Stimulated activated CD4-positive, alpha-beta T cell treated with anti-CD3 and anti-CD28 coated beads, Interleukin-15, amount 100 ng/mL, for 1 hour (primary cell): ENCODE measurements at places on chromosomes 6 and 20.

DNA sequence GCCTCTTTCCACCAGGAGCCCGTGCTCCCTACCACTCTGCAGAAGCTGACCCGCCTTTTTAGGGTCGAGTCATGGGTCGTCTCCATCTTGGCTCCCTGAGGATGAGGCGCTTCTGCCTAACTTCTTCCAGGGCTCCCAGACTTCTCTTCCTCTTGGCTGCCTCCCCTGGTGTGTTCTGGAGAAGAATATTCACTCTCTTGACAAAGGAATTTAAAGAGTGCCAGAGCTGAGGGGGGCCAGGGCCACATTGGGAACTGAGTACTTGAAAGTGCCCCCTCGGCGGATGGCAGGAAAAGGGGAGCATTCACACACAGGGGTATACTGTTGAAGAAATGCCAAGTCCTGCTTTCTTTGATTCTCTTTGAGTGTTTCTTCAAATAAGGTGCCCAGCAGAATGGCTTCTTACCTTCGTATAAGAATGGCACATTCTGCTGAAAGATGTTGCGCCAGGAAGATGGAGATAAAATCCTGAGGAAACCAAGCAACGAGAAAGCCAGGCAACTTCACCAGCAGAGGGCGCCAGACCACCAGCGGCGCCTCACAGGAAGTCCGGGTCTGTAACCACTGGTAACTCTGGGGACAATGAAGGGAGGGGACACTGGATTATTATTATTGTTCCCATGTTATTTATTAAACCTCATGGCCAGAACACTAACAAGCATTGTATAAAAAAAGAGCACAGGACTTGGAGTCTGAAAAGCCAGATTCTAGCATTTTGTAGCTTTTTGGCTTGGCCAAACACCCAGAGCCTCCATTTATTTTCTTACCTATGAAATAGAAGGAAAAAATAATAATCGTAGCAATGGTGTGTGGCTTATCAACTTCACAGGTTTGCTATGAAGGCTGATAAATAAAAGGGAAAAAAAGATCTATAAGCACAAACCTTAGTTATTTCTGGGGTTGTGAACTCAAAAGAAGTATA is 176.7 kb downstream of the HACE1 start:
- peak; percentile 56 for DNase-seq

DNA sequence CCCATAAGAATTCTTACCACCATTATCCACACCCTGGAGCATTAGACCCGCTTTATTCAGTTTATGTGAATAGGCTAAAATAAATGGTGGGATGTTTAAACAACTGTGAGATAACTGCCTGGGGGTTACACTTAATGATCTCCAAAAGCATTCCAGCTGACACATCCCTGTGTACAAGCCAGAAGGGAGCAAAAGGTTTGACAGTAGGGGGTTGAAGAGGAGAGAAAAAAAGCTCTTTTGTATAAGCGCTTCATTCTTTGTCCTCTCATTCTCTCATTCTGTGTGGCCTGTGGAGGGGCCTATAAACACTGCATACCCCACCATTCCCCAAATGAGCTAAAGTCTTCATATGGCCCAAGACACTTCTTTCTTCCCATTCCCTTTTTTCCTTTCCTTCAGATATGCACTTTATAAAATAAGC is 30.8 kb upstream of the COL21A1 start:
- no peak for DNase-seq

- no peak for DNase-seq
Measured at GRCh38 chr6:49692534-49692933, 20.8 kb downstream of the CRISP2 start.

DNA sequence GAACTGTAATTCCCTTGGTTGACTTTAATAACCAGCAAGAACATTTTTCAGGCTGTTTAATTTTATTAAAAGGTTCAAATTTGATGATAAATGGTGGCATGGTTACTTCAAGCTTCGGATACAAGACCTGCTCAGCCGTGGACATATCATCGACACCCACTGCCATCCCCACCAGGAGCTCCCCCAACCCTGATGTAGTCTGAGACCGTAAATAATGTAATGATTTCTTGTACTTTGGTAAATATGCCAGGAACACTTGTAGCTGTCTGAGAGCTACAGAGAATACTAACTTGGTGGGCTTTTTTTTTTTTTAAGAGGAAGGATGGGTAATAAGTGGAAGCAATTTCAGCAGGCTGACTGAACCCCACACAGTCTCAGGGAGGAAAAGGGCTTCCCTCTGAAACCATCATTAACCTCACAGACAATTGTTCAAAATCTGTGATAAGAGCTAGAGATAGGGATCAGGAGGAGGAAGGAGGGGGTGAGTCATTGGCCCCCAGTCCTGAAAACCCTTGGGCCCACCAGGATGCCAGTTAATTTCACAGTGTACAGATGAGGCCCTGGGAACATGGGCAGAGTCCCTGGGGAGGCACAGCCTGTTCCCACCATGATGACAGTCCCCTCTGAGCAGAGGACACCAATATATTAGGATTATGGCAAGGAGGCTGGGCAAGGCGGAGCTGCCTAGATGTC is 56.0 kb downstream of the APCDD1L start:
- DNase-seq, result no peak

GRCh38 chr6:129713806-129714333 is 3.9 kb upstream of the ARHGAP18 start:
- DNase-seq, result no peak

DNA sequence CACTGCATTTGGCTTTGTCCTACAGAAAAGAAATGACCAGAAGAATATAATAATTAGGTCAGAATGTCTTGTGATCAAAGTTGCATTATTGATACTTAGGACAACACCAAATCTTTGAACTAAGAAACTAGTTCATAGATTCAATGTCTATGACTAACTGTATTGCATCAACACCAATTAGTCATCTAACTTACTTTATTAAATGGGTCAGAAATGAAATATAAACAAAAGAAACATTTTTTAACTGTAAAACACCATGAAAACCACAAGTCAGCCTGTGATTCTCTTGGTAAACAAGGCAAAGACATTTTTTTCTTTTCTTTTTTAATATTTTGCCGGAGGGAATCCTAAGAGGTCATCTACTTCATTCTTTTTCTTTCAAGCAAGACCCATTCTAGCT is 114.1 kb upstream of the HDDC2 start:
- no peak for DNase-seq

GRCh38 chr20:21713901-21714296 is 8.4 kb downstream of the PAX1 start:
- no peak for DNase-seq

- DNase-seq, result no peak
Measured at GRCh38 chr6:44169154-44169553, 10.5 kb downstream of the CAPN11 start.

GRCh38 chr6:33875696-33876095 is 71.9 kb upstream of the MLN start:
- DNase-seq, result no peak

- no peak for DNase-seq
Measured at GRCh38 chr20:62695448-62696414, 12.9 kb upstream of the NTSR1 start.

DNA sequence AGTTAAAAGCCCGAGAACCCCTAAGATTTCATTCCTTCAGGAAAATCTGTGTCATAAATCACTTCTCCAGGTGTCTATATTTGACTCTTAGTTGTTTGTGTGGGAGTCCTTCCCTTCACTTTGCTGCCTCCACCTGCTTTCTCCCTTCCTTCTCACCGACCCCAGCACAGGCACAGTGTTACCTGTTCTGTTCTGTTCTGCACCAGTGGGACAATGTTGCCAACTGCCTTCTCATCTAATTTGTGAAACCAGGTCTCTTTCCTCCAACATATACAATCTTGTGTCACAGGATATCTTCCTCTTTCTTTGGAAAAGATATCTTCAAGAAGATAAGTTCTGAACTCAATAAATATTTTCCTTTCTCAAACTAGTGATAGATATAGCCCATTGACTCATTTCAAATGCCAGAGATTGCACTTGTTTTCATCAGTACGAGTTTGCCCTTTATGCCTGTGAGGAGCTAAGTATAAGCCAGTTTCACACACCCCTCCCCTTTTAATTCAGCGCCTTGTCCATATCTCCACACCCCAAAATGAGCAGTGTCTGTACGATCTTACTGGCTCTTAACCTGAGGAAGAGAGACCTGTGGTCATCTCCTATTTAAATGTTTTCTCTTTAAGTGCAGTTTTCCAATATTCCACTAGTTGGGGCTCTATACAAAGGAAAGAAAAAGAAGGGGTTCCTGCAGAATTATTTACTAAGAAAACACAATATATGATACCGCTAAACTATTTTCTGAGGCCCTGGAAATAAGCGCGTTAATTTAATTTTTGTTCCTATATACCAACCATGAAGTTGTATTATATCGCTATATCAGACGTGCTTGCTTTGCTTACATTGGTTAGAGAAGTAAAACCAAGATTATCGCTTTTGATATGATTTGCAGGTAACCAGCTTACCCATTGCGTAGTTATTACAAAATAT is 81.6 kb upstream of the PREP start:
- DNase-seq, result no peak

DNA sequence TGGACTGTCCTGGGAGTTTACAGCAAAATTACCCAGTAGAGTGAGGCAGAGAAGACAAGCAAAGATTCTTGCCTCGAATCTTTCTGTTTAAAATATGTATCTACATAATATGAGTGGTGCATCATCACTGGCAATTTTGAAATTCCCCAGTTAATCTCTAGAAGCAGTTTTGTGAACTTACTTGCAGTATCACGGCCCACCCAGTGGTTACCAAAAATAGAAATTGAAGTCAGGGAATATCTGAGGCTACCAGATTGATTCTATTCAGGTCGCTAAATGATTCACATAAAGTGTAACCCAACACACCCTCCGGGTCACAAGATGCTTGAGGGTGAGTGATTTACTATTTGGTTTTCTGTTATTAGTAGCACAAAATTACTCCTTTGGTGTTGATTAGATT is 111.9 kb downstream of the PPP1R14C start:
- no peak for DNase-seq

GRCh38 chr6:46103441-46104115 is 26.2 kb upstream of the ENPP4 start:
- DNase-seq, result no peak

- DNase-seq, result no peak
Measured at GRCh38 chr20:37302981-37303380, 13.5 kb downstream of the MANBAL start.

GRCh38 chr6:129643176-129643575 is 66.8 kb downstream of the ARHGAP18 start:
- DNase-seq, result no peak

DNA sequence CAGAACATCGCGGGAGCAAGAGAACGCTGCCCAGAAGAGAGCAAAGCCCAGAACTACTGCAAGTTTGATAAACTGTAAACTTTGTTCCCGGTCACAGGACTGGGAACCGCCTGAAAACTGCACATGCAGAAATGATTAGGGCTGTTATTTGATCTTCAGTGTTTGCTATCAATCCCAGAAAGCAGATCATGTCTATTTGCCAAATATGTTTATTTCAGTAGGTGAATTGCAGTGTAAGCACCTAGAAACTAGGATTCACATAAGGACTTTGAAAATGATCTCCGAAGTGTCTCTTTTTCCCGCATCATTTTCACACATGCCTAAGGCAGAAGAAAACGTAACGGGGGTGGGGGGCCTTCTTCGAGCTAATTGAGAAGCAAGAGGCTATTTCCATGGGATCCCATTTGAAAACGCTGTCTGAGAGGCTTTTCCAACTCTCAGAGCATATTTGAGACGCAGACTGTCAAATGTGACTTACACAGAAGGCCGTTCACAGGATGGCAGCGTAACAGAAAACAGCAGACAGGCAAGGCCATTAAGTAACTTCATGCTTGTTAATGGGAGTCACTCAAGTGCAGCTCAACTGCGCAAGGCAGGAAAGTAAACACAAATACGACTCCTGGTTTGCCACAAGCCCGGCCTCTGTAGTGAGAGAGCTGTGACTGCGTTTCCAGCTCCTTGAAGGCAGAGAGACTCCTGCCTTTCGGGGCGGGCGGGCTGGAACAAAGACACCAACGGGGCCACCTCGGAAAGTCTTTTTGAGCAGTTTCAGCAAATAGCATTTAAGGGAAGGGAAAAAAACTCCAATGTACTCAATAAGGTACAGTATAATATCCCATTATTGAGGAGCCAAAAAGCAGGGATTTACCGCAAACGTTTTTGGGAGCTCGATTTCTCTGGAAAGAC is 144.7 kb upstream of the ZNF217 start:
- no peak for DNase-seq

DNA sequence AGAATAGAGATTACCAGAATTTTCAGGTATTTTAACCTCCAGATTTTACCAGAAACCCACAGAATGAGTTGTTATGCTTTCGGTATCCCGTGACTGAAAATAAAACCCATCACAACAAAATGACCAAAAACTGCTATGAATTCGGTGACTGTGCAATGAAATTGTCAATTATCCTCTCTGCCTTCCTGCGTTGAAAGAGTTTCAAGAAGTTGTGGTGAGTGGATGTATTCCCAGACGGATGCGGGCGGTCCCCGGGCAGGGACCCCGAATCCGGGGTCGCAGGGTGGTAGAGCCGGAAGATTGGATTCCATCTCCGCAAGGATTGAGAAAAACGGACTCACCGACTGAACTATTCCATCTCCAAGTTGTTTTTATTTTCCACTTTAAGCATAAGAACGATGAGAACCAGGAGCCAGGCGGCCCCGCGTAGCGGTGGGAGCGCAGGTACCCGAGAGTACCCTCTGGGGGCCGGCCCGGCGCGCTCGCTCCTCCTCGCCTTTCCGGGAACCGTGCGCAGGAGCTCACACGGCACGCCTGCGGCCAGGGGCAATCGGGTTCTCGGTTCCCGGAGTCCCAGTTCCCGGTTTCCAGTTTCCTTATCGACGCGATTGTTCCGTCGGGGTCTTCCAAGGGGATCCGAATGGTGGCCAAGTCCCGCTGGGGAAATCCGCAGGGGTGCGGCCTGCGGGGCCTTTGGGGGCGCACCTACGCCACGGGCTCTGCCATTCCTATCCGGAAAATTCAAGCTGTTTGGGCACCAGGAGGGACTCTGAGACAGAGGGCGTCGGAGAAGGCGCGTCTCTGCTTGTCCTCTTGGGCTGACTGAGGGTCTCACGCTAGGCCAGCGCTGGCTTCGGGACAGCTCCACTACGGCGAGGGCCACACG is 104.9 kb upstream of the PRDM1 start:
- no peak for DNase-seq

DNA sequence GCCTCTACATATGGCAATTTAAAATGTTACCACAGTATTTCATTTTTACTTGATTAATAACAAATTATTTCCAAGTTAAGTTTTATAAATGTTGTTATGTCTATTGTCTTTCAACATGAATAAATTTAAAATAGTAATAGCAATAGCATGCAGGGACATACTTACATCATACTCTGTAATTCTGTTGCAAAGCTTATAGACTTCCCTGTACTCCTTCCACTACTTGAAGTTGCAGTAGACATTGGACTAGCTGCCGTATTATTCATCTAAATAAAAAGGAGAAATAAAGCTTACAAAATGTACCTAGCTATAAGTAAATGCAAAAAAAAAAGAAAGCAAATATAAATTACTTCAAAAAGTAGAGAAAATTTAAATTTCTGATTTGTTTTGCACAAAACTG is 12.7 kb downstream of the SUPT3H start:
- DNase-seq, result no peak
